ENCODE measurements at places on chromosomes 3 and 15. TPM values are rescaled to one million over a fixed set of nuclear protein-coding genes. Genes with fewer than 3 reads are reported as not detected.

The RASGRF1 gene
- 4.5 TPM for total RNA-seq

The TRNT1 gene
- total RNA-seq, result 70.5 TPM

The CLEC3B gene
- 24.1 TPM for total RNA-seq

DNA sequence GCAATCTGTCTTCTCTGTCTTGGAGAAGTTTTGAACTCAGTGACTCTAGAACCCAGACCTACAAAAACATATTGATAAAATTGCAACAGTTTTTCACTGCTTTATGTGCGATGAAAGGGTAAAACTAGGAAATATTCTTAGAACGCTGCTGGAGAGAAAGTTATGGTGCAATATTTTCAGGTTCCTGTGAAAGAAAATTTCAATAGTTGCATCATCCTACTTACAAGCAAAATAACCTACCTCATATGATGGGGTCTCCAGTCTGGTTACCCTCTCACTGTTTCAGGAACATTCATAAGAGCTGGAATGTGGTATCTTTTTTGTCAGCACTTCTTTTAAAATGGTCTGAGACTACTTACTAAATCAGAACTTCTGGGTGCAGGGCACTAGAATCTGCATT lies 27.1 kb downstream of the GATM start:
- no peak for DNase-seq

DNA sequence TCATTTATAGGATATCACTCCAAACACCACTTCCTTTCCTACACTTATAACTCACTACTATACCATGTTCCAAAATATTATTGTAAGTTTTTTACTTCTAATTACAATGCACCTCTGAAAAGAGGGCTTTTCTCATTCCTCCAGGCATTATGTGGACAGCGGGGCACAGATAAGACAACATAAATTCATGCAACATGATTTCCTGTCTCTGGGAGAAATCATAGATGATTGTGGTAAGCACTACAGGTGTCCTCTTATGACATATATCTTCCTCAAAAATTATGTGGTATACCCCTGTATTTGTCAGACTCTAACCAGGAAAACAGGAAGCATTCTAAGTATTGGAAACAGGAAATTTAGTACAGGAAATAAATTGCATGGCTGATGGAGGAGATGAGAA lies 45.7 kb upstream of the INO80 start:
- DNase-seq, result no peak

- DNase-seq, result no peak
Observed at GRCh38 chr15:39493424-39494067, 87.3 kb upstream of the THBS1 start.

DNA sequence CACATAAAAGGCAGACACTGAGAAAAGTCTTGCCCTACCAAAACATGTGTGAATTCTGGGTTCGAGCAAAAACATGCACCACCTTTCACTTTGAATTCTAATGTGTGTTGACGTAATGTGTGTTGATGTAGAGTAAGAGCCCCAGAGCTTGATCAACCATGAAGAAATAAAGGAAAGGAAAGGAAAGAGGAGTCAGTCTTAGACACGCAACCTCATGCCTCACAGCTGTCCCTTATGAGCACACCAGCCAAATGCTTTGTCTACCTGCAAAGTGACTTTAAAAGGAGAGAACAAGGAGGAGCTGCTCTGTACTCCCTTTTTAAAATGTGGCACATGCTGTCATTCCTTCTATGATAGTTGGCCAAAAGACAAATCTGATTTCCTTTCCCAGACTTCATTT lies 80.8 kb downstream of the RFTN1 start:
- no peak for DNase-seq

- no peak for DNase-seq
Observed at GRCh38 chr15:75178938-75179745, 22.5 kb upstream of the C15orf39 start.

GRCh38 chr15:93200081-93200836 lies 111.2 kb upstream of the RGMA start:
- DNase-seq, result no peak

DNA sequence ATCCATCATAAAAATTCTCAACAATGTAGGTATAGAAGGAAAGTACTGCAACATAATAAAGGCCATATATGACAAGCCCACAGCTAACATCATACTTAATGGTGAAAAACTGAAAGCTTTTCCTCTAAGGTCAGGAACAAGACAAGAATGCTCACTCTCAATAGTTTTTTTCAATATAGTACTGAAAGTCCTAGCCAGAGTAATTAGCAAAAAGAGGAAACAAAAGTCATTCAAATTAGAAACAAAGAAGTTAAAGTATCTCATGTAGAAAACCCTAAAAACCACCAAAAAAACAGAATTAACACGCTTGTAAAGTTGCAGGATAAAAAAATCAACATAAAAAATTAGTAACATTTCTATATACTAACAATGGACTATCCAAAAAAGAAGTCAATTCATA lies 61.8 kb downstream of the MYH15 start:
- DNase-seq, result no peak

DNA sequence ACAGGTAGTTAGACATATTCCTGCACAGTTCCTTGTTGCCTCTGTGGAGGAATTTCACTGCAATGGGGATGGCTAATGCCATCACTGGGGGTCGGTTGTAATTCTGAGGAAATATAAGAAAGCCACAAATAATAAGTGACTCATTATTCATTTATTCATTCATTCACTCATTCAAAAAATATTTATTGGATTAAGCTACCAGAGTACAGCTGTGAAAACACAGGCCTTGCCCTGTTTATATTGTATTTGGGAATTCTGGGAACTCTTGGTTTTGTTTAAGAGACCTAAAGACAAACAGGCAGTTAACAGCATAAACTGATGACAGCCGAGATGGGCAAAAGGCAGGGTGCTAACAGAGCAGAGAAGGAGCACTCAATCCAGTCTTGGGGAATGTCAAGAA lies 23.6 kb downstream of the PTX3 start:
- DNase-seq, result no peak
